ENCODE measurements at places on chromosomes 3 and 15.
A peak's percentile ranks its signal among the peaks of the same experiment; 100 is the strongest.

GRCh38 chr3:40695848-40696247 lies 171.1 kb downstream of the ZNF621 start:
- DNase-seq: no peak

DNA sequence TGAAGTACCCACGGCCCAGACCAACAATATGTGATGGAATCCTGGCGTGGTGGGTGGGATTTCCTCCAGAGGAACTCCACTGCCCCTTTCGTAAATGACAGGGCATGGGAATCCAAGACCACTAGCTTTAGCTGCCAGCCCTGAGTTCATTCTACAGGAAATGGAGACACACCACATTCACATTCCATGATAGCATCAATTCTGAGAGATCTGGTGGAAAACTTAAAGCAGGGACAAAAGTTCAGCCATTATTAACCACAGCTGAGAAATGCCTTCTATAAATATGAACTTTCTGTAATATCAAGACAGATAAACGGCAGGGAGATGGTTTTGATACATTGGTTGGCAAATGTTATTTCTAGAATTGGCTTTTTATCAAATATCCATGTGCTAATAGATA lies 98.2 kb downstream of the FBN1 start:
- DNase-seq: no peak

GRCh38 chr3:80549173-80549572 lies 781.4 kb upstream of the ROBO1 start:
- DNase-seq: no peak

DNA sequence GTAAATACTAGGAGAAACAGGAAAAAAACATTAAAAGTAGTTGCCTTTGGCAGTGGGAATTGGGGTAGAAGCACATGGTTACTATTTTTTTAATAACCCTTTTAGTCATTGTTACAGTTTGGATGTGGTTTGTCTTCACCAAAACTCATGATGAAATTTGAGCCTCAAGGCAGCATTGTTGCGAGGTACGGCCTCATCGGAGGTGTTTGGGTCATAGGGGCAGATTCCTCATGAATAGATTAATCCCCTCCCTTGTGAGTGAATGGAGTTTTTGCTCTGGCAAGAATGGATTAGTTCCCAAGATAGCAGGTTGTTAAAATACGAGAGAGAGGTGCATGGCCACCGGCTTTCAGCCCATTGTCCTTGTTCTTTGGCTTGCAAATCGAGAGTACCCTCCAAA lies 92.6 kb downstream of the LEKR1 start:
- DNase-seq: no peak

- no peak for DNase-seq
These were observed 2.3 kb upstream of the HMCES start for GRCh38 chr3:129276385-129276784.

DNA sequence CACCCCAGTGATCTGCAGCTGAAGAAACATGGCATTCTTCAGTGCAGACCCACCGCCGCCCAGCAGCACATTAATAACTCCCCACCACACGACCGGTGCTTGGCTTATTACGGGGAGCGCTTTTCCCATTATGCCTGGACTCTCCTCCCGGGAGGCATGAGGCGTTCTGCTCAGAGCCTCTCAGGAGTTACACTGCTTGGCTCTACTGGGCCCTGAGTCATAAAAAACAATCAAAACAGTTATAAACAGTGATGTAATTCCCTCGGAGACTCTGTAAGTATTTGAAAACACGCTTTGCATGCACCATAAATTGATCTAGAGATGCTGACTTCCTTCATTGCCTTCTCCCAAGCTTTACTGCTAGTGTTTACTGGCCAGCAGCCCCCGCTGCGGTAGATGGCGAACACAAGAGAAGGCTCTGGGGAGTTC lies 77.1 kb upstream of the SNRPA1 start:
- DNase-seq: no peak

DNA sequence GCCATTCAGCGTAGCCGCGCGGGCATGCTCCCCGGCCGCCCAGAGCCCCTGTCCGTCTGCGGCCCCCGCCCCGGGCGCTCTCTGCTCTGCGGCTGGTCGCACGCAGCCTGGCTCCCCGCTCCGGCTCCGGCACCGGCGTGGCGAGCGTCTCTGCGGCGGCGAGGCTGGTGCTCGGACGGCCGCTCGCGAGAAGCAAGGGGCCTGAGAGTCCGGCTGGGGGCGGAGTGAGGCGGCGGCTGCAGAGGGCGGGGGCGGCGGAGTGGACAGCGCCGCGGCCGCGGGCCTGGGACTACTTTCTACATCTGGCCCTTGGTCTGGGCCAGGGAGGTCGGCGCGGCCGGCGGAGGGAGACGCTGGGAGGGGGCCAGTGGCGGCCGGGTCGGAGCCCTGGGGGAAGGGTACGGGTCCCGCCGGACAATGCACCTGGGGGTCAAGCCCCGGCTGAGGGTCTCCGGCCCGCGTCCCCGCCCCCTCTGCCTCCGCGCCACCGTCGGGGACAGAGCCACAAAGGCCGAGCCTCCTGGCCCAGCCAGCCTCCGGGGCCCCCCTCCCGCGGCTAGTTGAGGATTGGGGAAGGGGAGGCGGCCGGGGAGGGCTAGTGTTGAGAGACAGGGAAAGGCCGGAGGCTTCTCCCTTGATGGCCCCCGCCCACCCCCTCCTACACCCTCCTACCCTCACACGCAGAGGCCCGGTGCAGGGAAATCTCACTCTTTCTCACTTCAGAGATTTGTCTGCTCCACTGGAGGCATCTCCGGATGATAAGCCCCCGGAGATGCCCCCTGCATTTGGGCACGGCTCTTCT lies at the start of gene PRTG:
PRTG (minus strand) TSS at position 226 of the 802 bp plus-strand sequence; CDS start at position 5, 221 bp downstream.
- peak; percentile 5 for DNase-seq

- no peak for DNase-seq
These were observed 12.4 kb downstream of the IREB2 start for GRCh38 chr15:78450285-78450858.

DNA sequence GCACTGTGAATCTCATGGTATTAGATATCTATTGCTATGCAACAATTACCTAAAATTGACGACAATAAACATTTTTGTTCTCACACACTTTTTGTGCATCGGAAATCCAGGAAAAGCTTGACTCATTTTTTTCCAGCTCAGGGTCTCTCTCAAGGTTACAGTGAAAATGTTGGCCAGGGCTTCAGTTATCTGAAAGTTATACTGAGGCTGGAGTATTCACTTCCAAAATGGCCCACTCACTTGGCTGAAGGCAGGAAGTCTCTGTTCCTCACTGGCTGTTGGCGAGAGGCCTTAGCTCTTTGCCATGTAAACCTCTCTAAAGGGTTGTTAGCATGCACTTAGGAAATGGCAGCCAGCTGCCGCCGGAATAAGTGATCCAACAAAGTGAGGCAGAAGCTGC lies 41.4 kb downstream of the OSTN start:
- DNase-seq: no peak

DNA sequence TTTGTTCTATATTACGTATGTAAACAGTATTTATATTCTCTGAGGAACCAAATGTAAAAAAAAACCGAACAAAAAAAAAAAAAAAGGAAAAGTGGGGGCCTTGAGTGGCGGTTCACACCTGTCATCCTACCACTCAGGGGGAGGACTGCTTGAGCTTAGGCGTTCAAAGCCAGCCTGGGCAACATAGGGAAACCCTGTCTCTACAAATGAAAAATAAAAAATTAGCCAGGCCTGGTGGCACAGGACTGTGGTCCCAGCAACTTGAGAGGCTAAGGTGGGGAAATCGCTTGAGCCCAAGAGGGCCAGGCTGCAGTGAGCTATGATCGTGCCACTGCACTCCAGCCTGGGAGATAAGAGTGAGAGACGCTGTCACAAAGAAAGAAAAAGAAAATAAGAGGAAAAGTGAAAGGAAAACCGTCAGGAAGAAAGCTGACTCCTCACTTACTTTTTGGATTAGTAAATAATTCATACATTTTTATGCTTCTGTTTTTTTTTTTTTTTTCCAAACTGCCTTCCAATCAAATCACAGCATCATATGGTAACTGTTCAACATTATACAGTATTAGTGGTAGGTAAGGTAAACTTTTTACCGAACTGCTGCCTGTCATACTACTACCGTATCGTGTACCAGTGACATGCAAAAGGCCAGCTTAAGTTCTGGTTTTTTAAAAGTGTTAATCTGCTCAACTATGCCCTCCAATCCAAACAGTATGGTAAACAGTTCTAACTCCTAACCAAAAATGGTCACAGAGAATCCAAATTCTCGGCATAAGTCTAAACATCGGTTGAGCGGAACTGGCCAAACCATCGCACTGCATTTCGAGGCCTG lies 1.2 kb downstream of the PHC3 start:
- DNase-seq: peak; percentile 76

- peak; percentile 35 for DNase-seq
These were observed 103.1 kb downstream of the HCN4 start for GRCh38 chr15:73265536-73266153.

GRCh38 chr3:66001626-66002025 lies 37.1 kb downstream of the MAGI1 start:
- no peak for DNase-seq

DNA sequence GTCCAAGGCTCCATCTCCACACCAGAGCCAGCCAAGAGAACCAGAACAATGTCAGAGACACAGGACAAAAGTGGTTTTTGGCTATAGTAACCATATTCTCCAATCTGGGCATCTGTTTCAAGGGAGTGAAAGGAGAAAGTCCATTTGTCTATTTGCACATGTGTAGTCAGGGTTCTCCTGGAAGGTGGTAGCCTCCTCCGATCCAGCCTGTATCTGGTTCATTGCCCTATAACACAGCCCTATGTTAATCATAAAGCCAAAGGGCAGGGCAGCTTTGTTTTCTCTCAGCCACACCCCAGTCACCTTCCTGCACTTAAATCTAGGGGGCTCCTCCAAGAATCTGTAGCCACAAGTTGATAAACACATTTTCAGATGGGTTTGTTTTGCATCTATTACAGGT lies 128.1 kb upstream of the ADPGK start:
- DNase-seq: no peak

GRCh38 chr3:193310914-193311723 lies 67.4 kb downstream of the ATP13A5 start:
- no peak for DNase-seq

- DNase-seq: no peak
These were observed 209.8 kb upstream of the RBMS3 start for GRCh38 chr3:29070959-29071634.

GRCh38 chr3:143514109-143514508 lies 334.2 kb downstream of the SLC9A9 start:
- DNase-seq: no peak

DNA sequence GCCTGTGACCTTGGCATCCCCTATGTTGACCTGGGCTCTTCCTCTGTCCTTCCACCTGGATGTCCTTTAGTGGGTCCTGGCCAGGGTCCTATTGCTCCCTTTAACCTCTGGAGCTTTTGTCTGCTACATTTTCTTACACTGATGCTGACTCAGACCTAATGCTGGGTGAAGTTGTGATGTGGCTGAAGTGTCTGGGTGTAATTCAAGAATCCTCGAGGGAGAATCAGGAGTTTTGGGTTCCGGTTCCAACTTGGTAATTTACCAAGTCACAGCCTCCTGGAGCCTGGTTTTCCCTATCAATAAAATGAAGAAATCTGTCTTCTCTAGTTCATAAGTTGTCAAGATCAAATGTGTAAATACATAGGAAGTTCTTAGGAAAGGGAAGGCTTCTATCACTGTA lies 25.6 kb downstream of the CEP19 start:
- no peak for DNase-seq

- no peak for DNase-seq
These were observed 258.7 kb upstream of the PPP2R3A start for GRCh38 chr3:135706758-135707375.

- peak; percentile 74 for DNase-seq
These were observed 6.6 kb upstream of the RAB11A start for GRCh38 chr15:65862682-65863081.

- no peak for DNase-seq
These were observed 62.1 kb downstream of the MOBP start for GRCh38 chr3:39529577-39529976.

GRCh38 chr3:46862369-46863025 lies 747 bp downstream of the MYL3 start:
- no peak for DNase-seq

GRCh38 chr15:73941044-73941443 lies 14.8 kb downstream of the LOXL1 start:
- no peak for DNase-seq

- DNase-seq: no peak
These were observed 52.4 kb downstream of the KLHL25 start for GRCh38 chr15:85742186-85742821.

DNA sequence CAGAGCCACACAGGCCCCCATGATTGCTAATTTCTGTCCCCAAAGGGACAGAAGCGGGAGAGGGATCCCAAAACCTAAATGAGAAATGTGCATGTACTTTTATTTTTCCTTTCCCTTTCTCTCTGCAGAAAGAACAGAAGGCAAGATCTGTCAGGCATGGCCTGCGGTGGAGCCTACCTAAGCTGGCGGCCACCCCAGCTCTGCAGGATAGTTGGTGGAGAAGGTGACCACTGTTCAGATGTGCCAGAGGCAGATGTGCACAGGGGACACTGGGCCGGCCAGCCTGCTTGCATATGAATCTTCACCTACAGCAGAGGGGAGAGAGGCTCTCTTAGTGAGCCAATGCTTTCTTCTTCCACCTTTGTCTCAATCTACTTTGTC lies 2.1 kb upstream of the AMOTL2 start:
- no peak for DNase-seq

DNA sequence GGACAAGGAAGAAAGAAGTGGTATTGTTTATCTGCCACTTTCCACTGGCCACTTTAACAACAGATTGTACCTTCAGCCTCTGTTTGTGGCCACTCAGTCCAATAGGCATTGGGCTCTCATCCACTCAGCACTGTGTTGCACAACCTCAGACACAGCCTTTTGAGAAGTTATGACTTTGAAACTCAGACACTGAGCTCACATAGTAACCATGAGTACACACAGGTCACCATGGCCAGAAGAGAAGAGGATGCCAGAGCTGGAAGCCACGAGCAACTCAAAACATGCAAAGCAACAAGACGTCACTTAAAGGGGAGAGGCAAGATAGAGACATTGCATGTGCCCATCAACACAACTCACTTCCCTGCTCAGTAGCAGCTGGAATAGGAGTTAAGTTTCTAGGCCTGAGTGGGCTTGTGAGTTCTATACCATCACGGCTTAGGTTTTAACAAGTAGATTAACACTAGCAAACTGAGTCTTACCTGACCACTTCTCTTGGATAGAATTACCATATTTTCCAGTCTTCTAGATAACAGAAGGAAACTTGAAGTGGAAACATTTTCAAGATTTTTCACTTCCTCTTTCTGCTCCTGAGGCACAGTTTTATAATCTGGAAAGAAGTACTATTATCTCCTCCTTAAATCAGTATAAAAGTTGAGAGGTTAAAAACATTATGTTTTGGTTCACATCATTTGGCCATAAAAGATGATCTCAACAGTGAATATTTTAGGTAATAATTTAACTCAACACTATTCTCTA lies 103.5 kb downstream of the IMPG2 start:
- DNase-seq: peak; percentile 19

DNA sequence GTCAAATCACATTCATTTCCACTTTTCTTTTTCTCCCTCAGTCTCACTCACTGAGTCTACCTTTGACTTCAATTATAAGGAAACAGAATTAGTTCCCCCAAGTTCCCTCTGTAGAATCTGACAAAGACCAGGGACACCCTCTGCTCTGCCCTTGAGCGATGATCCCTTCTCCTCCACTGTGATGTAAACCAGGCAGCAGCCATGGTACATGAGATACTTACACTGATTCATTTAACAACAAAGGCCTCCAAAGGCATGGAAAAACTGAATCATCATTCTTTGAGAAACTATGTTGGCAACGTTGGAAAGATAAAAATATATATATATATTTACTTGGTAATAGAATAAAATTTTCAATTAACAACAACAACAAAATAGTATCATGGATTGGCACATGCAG lies 84.1 kb downstream of the P3H2 start:
- no peak for DNase-seq

- DNase-seq: no peak
These were observed 191.8 kb upstream of the SUCLG2 start for GRCh38 chr3:67846166-67846565.

GRCh38 chr3:182692021-182692420 lies 101.3 kb upstream of the ATP11B start:
- no peak for DNase-seq
